ENCODE measurements at places on chromosomes 2 and 18.
A peak's percentile ranks its signal among the peaks of the same experiment; 100 is the strongest.

GRCh38 chr2:199364153-199364552, 93.6 kb downstream of the SATB2 start:
- DNase-seq = no peak

DNA sequence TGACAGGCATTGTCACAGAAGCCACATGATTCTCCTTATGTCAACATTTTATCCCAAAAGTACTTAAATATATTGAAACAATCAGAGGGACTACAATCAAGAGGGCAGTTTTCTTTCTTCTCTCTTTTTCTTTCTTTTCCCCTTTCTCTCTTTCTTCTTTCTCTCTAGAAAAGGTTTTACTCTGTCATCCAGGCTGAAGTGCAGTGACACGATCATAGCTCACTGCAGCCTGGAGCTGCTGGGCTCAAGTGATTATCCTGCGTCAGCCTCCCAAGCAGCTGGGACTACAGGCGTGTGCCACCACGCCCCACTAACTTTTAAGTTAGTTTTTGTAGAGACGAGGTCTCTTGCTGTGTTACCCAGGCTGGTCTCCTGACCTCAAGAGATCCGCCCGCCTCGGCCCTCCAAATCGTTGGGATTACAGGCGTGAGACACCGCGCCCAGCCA, 1.0 kb upstream of the PRKD3 start:
- DNase-seq = no peak

GRCh38 chr2:161208527-161209139, 48.4 kb downstream of the TANK start:
- peak; percentile 46 for DNase-seq

GRCh38 chr2:120670771-120671480, 64.7 kb upstream of the GLI2 start:
- no peak for DNase-seq

DNA sequence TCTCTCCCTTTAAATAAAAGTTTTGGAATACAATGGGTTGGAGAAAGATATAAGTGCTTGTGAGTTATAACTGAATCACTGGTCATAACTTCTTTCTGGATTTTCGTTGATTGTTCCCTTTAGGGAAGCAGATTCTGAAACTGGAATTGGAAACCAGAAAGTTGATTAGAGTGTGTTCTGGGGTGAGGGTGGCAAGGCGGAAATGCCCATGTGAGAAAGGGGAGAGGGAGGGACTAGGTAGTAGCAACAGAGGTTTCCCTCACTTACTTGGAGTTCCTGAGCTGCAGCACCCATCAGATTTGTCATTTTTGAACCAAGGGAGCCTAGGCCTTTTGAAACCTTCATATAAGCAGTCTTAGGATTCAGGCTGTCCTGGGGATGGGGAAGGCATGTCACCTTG, 453.4 kb downstream of the KCNJ3 start:
- DNase-seq = no peak

DNA sequence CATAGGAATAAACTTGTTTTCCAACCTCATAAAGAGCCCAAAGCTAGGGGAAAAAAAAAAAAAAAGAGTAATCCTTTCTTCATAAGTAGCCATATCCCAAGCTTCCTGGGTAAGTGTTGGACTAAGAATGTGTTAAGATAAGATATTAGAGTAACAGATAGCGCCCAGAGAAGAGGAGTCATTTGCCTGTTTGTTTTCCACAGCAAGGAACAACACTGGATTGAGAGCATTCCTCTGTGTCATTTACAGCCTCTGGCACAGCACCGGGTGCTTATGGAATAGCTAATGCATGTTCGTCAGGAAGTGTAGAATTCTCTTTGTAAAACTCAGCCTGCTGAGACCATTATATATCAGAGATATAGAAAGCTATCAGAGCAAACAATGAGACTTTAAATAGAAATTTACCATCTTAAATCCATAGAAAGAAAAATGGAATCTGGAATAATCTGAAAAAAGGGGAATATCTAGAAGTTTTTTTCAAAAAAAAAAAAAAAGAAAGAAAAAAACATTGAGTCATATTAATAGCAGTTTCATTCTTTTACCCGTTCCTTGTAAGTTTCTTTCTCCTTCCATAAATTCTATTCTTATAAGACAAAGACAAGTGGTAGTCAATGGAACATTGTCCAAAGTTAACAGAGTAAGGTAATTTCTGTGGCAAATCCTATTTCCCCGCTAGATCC, 37.6 kb downstream of the LRP2 start:
- DNase-seq = no peak

DNA sequence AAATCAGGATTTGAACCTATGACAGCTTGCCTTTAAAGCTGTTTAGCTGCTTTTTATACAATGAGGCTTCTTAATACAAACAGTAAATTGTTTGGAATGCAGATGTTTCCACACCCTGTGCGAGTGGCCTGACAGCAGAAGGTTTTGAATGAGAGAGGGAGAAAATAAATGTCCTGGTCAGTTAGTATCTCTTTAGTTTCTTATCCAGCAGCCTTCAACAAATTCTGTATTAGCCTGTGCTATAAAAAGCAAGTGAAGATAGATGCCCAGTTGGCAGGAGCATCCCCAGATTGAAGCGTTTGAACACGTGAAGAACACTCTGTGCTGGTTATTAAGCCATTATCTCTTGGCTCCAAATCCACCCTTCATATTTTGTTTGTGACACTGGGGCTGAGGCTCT, 70.6 kb downstream of the CERS6 start:
- no peak for DNase-seq

- no peak for DNase-seq
These were observed 44.3 kb upstream of the C2orf66 start for GRCh38 chr2:196853301-196854087.

GRCh38 chr2:168697668-168698121, 104.7 kb upstream of the NOSTRIN start:
- no peak for DNase-seq

GRCh38 chr2:223054193-223054781, 2.3 kb downstream of the KCNE4 start:
- peak; percentile 84 for DNase-seq

All from muscle of back (tissue), 13 donors.